Panc1 (cell line): ENCODE measurements at places on chromosomes 3 and 15.
A peak's percentile ranks its signal among the peaks of the same experiment; 100 is the strongest.

GRCh38 chr15:38477637-38478036 is 23.7 kb downstream of the FAM98B start:
- peaks cover 12% of the 10 kb centered on the region; the same call in 1 of the 2 replicates for H3K36me3 ChIP-seq
- H3K27ac ChIP-seq: no peak overlapping the region
- no peak for DNase-seq
- no peak overlapping the region for H3K4me3 ChIP-seq
- H3K4me1 ChIP-seq: no peaks in the 10 kb centered on the region

GRCh38 chr3:149507491-149508324 is 33.2 kb downstream of the TM4SF4 start:
- no peaks in the 10 kb centered on the region for H3K27me3 ChIP-seq
- H3K36me3 ChIP-seq: no peaks in the 10 kb centered on the region
- DNase-seq: no peak
- peaks cover 71% of the 10 kb centered on the region for H3K4me1 ChIP-seq
- peak overlapping the region; percentile 98 for H3K27ac ChIP-seq

DNA sequence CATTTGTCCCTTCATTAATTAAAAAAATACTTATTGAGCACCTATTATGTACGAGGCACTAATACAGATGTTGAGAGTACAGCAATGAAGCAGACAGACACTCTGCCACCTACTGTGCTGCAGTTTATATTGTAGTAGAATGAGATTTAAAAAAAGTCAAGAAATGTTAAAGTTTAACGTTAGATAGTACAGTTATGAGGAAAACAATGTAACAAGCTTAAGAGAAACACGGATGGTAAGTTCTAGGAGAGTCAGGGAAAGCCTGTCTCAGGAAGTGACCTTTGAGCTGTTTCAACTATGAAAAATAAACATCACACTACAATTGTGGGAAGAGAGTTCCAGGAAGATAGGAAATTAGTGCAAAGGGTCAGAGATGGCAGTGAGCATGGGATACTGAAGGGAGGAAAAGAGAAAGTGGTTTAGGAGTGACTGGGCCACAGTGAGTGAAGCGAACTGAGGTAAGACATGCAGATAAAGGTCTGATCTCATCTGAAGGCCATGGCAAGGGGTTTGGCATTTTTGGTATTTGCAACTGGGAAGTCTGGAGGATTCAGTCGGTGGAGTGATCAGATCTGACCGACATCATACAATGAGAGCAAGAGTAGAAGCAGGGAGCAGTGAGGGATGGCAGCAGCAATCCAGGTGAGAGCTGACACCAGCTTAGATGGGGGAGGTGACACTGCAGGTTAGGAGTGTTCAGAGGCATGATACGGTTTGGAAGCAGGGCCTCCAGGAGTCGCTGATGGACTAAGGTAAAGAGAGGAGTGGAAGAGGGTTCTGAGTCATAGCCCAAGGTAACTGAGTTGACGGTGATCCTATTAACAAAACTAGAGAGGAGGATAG is 28.5 kb downstream of the PLSCR4 start:
- H3K36me3 ChIP-seq: no peaks in the 10 kb centered on the region
- DNase-seq: no peak
- H3K27ac ChIP-seq: peak overlapping the region; percentile 48
- H3K27me3 ChIP-seq: no peaks in the 10 kb centered on the region
- no peak overlapping the region for H3K4me3 ChIP-seq

- H3K27ac ChIP-seq: no peak overlapping the region
- no peaks in the 10 kb centered on the region for H3K4me1 ChIP-seq
- DNase-seq: no peak
- H3K4me3 ChIP-seq: no peak overlapping the region
- H3K27me3 ChIP-seq: no peaks in the 10 kb centered on the region
- H3K36me3 ChIP-seq: no peaks in the 10 kb centered on the region
These were observed 56.9 kb upstream of the SATB1 start for GRCh38 chr3:18481946-18482548.

DNA sequence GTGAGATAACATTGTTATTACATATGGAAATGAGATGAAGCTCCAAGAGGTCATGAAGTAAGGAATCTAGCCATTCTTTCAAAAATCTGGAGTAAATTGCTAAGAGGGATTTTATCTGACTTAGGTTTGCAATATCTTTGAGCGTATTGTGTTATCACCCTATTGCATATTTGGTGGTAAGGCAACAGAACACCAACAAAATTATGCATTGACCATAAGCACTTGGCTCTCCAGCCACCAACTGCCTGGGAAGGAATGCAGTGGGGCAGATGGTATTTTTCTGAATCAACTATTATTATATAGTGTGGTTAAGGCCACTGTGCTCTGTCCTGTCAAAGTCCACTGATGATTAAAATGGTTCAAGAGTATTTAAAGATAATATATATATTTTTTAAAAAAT is 287.9 kb upstream of the SEMA6D start:
- no peaks in the 10 kb centered on the region for H3K27me3 ChIP-seq
- no peak for DNase-seq
- H3K4me3 ChIP-seq: no peak overlapping the region
- H3K36me3 ChIP-seq: no peaks in the 10 kb centered on the region; the same call in 1 of the 2 replicates
- H3K27ac ChIP-seq: no peak overlapping the region
- H3K4me1 ChIP-seq: no peaks in the 10 kb centered on the region

DNA sequence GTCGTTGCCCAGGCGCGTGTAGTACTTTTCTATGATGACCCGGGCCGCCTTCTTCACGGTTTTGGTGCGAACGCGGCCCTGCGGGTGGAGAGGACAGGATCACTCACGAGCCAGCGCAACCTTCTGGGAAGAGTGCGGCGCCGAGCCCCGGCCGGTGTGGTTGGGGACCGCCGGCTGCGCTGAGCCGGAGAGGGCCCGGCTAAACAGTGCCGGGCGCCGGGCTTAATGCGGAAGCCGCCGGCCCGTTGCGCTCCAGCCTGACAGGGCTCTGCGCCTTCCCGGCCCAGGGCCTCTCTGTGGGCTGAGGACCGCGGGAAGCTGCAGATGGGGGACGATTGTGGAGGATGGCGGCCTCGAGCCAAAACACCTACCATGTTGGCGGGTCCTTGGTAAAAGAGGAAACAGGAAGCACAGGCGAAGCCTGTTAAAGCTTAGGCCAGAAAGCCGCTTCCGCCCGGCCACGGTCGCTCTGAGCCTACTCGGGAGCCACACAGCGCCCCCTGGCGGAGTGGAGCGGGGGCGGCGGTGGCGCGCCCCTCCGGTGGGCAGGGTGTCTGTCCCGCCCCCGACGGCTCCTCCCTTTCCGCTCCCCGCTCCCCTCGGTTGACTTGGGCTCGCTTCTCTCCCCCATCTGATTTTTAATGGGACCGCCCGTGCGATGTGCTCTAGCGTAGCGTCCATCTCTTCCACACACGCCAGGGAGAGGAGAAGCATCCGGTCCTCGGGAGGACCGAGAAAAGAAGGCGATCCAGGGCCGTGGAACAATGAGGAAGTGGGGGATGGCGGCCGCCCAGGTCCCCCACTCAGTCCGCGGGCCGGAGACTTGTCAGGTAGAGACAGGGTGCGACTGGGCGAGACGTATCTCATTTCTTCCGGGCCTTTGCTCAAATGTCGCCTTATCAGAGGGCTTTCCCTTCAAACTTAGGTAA is at the start of gene RPS17:
Gene RPS17 (minus strand): TSS at position 403 of the 929 bp plus-strand sequence. CDS start 29 bp downstream, at position 374.
- H3K27ac ChIP-seq: peak within 1 kb of the TSS; percentile 96
- no peaks in the 10 kb centered on the region for H3K27me3 ChIP-seq
- DNase-seq: peak; percentile 82
- peaks cover 30% of the 10 kb centered on the region for H3K36me3 ChIP-seq
- peaks cover 15% of the 10 kb centered on the region for H3K4me1 ChIP-seq

DNA sequence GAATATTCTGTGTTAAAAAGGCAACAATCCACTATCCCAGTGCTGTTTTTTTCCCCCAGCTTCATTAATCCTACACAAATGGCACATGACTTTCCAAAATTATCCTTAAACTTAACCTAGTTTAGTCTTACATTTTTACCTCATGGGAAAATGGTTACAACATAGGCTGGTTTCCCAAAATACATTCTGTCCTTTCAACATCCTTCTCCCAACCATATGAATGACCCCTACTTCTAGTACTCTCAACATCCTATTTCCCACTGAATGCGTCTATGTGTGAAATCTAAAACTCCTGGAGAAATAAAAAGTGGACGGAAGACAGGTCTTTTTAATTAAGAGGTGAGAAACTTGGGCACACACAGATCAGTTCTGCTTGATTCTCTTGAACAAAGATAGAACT is 33.3 kb downstream of the ATOSA start:
- H3K4me1 ChIP-seq: peaks cover 9% of the 10 kb centered on the region
- no peaks in the 10 kb centered on the region for H3K27me3 ChIP-seq
- no peak for DNase-seq
- no peak overlapping the region for H3K27ac ChIP-seq
- no peak overlapping the region for H3K4me3 ChIP-seq

- no peak overlapping the region for H3K4me3 ChIP-seq
- H3K4me1 ChIP-seq: no peaks in the 10 kb centered on the region
- no peak overlapping the region for H3K27ac ChIP-seq
- H3K27me3 ChIP-seq: no peaks in the 10 kb centered on the region
- DNase-seq: no peak
These were observed 52.7 kb upstream of the LMOD3 start for GRCh38 chr3:69174871-69175737.

DNA sequence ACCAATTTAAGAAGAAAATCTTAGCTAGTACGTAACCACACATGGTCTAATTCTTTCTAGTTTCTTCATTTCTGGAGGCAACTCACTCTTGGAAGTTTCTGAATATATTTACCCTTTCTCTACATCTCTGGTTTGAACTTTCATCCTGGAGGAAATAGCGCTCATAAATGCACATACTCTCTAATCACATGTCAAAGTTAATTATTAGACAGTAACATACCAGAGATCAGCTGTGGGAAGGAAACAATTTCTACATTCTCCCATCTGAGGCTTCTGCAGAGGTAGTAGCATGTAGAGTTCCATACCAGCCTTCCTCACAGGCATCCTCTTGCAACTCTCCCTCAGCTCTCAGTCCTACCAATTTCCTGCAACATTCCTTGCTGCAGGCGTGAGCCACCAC is 132.5 kb downstream of the RBPMS2 start:
- H3K27ac ChIP-seq: no peak overlapping the region
- no peaks in the 10 kb centered on the region for H3K36me3 ChIP-seq
- no peaks in the 10 kb centered on the region for H3K4me1 ChIP-seq
- no peak for DNase-seq
- no peak overlapping the region for H3K4me3 ChIP-seq
- no peaks in the 10 kb centered on the region for H3K27me3 ChIP-seq

DNA sequence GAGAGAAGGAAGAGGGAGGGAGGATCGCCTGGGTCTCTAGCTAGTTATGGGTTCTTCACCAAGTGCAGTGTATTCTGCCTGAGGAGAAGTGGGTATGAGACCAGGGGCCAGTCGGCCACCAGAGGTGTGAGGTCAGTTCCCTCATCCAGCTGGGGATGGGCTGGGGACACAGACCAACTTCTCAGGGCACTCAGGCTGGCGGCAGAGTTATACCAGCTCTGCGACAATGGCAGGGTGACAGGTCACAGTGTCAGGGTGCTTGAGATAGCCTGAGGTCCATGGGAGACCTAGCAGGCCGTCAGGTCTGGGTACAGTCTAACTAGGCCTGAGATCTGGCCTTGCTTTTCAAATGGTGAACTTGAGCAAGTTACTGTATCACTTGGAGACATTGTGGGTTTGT is 31.4 kb upstream of the PLXNA1 start:
- H3K27ac ChIP-seq: no peak overlapping the region
- H3K36me3 ChIP-seq: no peaks in the 10 kb centered on the region
- H3K27me3 ChIP-seq: no peaks in the 10 kb centered on the region
- H3K4me1 ChIP-seq: no peaks in the 10 kb centered on the region

DNA sequence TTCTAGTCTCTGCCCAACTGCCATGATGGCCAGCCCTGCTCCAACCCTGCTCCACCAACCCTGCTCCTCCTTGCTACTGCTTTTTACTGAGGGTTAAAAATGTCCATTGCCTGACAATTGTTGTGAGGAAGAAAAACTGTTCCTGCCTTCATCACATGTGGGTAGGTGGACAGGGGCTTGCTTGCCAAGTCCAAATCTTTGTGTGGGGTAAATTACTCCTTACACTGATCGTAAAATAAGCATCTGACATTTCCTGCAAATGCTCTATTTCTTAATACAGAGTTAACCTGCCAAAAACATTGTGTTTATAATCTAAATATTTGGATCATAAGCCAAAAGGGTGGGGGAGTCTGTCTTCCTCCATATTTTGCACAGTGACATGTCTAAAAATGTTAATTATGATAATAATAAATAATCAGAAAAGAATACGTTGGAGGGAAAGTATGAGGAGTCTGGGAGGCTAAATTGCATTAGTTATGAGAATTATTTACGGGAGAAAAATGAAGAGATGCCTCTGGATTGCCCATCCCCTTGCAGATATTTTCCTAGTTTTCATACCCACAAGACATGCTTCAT is 242.5 kb upstream of the TBL1XR1 start:
- H3K4me1 ChIP-seq: peaks cover 12% of the 10 kb centered on the region; the same call in 1 of the 2 replicates
- H3K27me3 ChIP-seq: no peaks in the 10 kb centered on the region
- no peaks in the 10 kb centered on the region for H3K36me3 ChIP-seq
- H3K4me3 ChIP-seq: no peak overlapping the region

DNA sequence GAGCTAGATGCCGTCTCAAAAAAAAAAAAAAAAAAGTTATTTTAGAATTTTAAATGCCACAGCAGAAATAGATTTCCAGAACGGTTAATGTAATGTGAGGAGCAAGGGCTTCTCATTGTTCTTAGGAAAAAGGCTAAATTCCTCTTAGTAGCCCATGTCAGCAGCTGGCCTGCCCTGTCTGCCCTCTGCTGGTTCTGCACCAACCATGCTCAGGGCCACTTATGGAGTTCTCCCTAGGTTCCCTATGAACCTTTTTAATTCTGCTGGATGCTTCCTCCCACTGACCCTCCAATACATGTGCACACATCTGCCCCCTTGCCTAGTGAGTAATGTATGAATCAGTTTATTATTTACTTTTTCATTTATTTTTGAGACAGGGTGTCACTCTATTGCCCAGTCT is 32.2 kb upstream of the DPPA4 start:
- H3K4me1 ChIP-seq: no peaks in the 10 kb centered on the region
- H3K4me3 ChIP-seq: no peak overlapping the region
- H3K27ac ChIP-seq: no peak overlapping the region
- DNase-seq: no peak
- H3K27me3 ChIP-seq: no peaks in the 10 kb centered on the region
- H3K36me3 ChIP-seq: no peaks in the 10 kb centered on the region

- no peaks in the 10 kb centered on the region for H3K4me1 ChIP-seq
- no peak overlapping the region for H3K4me3 ChIP-seq
- no peaks in the 10 kb centered on the region for H3K27me3 ChIP-seq
- H3K27ac ChIP-seq: no peak overlapping the region
These were observed 419.9 kb downstream of the NR2F2 start for GRCh38 chr15:96750361-96750760.

DNA sequence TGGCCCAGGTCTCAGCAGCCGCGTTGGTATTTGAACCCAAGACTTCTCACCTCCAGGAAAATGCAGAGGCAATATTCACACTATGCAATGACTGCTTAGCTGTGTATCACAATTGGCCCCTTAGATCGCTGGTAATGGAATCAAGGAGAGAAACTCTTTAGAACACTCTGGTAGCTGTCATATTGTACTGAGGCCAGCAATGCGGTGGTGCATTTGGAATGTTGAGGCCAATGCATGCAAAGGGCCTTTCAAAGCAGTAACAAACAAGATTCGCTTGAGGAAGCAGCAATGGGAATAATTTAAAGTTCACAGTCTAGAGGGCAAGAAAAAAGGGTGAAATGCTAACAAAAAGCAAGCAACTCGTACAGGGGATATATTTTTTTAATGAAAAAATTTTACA is 764.1 kb downstream of the GRM7 start:
- no peak overlapping the region for H3K4me3 ChIP-seq
- no peaks in the 10 kb centered on the region for H3K36me3 ChIP-seq
- DNase-seq: no peak
- no peaks in the 10 kb centered on the region for H3K27me3 ChIP-seq

GRCh38 chr3:186487819-186488218 is 56.4 kb downstream of the CRYGS start:
- no peaks in the 10 kb centered on the region for H3K4me1 ChIP-seq
- no peak overlapping the region for H3K27ac ChIP-seq
- H3K27me3 ChIP-seq: peaks cover 22% of the 10 kb centered on the region
- no peaks in the 10 kb centered on the region for H3K36me3 ChIP-seq
- no peak for DNase-seq
- H3K4me3 ChIP-seq: no peak overlapping the region

GRCh38 chr15:32700501-32701150 is 17.2 kb upstream of the GREM1 start:
- no peak for DNase-seq
